ENCODE measurements at places on chromosomes 1 and 21.

DNA sequence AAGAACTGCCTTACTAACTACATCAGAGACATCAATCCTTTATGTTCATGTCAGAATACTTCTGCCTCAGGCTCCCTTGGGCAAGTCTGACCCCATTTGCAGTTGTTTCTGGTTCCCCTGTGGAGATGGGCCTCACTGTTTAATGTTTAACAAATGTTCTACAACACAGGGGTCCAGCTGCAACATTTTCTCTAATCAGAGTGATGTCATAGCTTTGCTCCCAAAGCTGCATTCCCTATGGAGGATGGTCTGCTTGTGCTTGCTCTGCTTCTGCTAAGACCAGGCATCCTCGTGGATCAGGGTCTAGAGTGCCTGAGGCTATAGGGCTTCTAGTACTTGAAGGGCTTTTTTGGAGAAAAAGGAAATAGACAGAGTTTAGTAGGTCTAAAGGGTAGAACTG, 1071.2 kb downstream of the TTLL7 start:
- DNase-seq: no peak

DNA sequence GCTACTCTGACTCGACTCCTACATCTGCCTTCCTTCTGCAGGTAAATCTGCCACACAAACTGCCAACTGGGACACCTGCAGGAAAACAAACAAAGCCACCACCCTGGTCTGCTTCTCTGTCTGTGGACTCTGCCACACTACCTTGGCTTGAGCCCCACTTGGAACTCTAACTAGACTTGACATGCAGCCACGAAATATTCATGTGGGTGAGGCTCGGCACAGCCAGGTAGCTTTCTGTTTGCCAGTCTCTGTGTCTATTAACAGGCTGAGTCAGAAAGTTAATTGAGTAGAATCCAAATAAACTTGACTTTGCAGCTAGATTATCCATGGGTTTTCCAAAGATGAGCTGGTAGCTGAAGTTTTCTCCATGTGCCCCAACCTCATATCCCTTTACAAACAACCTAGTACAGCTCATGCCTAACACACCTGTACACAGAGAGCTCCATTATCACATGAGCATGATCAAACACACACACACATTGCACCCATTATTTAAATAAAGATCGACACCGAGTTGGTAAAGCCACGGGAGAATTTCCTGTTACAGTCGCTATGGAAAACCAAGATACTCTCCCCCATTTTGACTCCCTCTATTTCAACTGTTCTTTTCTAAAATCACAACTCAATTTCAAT, 808 bp downstream of the C1orf116 start:
- DNase-seq: no peak

GRCh38 chr21:38938343-38938742, 132.6 kb downstream of the ETS2 start:
- no peak for DNase-seq

DNA sequence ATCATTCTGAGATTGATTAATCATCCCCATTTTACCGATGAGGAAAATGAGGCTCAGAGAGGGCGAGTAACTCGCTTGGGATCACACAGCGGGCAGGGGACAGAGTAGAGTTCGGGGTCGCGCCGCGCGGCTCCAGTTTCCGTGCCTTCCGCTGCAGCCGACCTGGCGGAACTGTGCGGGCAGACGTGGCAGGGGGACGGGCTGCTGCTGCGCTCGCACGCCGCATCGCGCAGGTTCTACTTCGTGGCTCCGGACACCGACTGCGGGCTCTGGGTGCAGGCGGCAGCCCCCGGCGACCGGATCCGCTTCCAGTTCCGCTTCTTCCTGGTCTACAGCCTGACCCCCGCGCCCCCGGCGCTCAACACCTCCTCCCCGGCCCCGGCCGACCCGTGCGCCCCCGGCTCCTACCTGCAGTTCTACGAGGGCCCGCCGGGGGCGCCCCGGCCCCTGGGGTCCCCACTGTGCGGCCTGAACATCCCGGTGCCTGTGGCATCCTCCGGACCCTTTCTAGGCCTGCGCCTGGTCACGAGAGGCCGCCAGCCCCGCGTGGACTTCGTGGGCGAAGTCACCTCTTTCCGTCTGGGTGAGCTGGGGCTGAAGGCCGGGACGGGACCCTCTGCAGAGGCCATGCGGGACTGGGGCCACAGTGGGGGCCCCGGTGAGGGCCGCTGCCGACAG, 2.3 kb downstream of the LDLRAD2 start:
- DNase-seq: no peak

GRCh38 chr1:179803104-179803503, 60.0 kb downstream of the FAM163A start:
- DNase-seq: no peak

- DNase-seq: no peak
Observed at GRCh38 chr1:221317537-221317936, 424.4 kb downstream of the DUSP10 start.

GRCh38 chr21:38753557-38753971, 52.2 kb upstream of the ETS2 start:
- DNase-seq: no peak

DNA sequence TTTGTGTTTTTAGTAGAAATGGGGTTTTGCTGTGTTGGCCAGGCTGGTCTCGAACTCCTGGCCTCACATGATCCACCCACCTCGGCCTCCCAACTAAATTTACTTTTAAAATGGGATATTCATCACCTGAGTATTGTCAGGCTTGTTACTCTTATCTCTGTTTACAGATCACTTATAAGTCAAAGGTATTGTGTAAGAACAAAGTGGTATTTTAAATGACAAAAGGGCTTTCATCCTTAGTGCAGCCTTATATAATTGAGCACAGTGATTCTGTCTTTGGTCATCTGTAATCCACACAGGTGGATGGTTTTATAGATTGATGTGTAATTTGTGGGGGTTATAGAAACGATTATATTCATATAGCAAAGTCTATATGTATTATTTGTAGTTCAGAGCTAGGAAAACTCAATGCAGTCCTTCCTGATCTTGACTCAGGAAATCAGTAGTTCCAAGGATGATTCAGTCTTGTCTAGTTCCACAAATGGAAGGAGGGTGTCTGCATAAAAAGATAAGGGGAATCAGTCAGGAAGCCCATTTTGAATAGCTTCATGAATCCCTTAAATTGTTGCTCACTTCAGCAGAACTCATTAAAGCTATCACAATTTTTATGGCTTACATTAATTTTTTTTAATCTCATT, 34.6 kb downstream of the STXBP3 start:
- DNase-seq: no peak

- DNase-seq: no peak
Observed at GRCh38 chr1:154935749-154936554, 567 bp downstream of the PMVK start.

DNA sequence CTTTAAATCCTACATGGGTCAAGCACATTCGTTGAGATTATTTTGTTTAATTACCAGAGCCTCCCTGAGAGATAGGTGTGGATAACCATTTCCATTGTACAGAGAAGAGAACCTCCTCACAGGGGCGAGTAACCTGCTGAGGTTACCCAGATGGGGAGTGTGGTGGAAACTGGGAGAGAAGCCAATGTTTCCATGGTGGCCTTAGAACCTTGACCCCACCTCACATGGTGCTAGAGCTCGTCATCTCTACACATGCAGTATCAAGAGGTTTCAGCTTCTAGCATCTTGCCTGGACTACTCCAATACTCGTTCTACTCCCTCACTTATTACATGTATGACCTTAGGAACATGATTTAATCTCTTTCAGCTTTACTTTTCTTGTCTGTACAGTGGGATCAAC, 4.8 kb downstream of the REG4 start:
- no peak for DNase-seq

DNA sequence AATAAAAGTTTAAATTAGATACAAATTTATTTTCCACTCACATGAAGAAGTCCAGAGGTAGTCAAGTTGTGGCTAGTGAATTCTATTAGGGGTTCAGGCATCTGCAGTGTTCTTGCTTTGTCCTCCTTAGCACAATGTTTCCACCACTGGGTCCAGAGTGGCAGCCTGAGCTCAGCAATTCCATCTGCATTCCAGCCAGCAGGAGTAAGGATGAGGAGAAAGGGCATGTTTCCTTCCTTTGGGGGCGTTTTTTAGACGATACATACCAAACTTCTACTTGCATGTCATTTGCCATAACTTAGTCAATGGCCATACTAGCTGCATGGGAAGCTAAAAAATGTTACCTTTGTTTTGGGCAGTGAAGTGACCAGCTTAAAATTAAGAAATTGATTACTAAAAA, 98.5 kb upstream of the VANGL1 start:
- DNase-seq: no peak

- DNase-seq: no peak
Observed at GRCh38 chr1:82466891-82467290, 666.2 kb downstream of the ADGRL2 start.

DNA sequence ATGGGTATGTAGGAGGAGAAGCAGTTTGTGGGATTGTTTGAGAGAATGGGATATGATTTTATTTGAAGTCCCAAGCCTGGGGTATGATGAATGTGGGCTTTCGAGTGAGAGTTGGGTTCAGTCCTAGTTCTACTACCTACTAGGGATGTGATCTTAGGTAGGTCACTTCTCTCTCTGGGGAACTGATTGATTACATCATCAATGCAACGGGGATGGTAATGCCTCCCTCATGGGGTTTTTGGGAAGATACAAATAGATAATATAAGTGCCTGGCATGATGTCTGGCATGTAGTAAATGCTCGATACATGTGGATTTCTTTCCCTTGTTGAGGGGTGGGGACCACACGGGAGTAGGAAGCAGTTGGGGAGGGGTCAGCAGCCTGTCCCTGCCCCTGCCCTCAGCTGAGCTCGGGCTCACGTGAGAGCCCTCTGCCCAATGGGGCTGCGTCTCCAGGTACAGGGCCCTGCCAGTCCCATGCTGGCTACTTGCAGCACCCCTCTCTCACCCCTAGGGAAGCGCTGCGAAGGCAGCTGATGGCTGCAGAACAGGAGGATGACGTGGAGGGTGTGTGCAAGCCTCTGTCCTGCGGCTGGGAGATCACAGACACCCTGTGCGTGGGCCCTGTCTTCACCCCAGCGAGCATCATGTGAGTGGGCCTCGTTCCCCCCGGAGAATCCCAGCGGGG, 38.7 kb downstream of the AZIN2 start:
- DNase-seq: no peak

DNA sequence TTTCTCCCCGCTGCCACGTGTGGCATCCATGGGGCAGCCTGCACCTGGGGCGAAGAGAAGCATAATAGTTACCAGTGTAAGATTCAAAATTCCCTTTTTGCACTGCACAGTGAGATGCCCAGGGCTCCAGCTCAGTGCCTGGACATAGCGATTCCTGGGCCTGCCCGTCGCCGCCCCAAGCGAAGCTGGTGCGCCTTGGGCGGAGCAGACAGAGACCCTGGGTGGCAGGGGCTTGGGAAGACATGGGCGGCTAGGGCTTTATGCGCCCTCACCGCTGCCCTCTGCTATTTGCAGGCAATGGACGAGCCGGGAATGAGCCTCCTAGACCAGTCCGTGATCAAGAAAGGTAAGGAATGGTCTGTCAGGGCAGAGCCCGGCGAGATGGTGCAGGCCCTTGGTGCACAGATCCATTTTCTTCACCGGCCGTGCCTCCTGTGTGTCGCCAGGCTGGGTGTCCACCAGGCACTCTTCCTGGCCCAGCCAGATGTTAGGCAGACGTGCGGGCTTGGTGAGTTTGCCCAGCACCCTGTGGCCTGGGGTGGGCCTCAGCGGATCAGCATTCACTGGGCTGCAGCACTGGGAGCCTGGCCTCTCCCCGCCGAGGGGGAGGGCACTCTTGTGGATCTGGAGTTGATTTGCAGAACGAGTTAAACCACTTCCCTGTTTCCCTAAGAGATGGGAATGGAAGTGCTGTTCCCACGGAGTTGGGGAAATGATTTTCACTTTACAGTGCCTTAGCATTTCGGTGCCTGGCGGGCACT, 1.7 kb downstream of the TFAP2E start:
- no peak for DNase-seq

DNA sequence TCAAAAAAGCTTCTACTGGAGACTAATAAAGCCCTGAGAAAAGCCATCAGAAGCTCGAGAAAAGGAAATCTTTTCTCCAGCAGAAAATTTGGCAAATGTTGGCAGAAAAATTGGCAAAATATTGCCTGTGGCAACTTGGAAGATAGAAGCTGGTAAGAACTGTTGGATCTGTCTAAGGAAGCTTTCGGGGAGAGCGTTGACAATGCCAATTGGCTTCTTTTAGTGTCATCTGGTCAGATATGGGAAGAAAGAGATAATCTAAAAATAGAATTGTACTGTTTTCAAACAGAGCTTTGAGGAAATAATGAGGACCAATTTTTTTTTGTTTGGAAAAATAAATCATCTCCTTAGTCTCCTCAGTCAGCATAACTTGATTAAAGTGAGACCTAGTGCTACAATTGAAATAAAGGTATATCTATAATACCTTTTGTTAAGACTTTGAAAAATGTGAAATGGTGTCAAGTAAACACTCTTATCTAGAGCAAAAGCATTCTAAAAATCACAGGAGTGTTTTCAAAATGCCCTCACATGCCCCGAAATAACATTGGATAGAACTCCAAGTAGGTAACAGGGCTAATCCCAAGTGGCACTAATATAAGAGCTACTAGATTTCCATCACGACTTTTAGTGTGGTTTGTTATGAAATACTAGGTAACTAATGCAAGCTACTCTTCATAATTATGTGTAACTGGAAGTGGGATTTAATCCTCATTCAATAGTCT, 882.2 kb upstream of the B3GALT2 start:
- DNase-seq: no peak

- no peak for DNase-seq
Observed at GRCh38 chr1:119045096-119045746, 57.1 kb upstream of the TBX15 start.

DNA sequence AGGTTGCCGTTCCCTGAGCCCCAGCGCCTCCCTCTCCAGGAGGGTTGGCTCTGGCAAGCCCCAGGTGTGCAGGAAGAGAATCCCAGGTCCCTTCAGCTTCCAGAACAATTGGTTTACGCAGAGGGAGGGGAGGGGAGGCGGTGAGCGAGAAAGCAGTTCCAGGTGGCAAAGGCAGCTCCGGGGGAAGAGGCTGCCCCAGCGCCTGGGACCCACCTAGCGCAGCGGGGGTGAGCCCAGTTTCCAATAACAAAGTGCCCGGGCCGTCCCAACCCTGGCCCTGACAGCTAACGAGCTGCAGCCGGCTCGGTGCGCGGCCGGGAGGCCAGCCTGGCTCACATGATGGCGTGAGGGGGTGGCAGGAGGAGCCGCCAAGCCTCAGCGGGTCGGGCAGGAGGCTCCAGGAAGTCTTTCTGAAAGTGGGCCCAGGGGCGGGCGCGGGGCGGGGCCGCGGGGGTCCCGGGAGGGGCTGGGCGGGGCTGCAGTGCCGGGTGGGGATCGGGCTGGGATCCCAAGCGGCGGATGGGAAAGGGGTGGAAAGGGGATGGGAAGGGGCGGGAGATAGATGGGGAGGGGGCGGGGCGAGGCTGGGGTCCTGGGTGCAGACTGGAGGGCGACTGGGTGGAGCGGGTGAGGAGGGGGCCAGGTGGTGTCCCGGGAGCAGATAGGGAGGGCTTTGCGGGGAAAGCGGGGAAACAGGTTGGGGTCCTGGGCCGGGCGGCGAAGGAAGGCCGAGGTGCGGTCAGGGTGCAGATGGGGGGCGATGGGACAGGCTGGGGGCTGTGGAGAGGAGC, 22.8 kb downstream of the DHRS3 start:
- no peak for DNase-seq

GRCh38 chr1:183101841-183102276, 78.6 kb downstream of the LAMC1 start:
- DNase-seq: no peak

All from stimulated activated CD4-positive, alpha-beta T cell treated with anti-CD3 and anti-CD28 coated beads, Interleukin-15, amount 100 ng/mL, for 1 hour (primary cell).